AG10803 (cell line): ENCODE measurements at places on chromosomes 5 and 9.

DNA sequence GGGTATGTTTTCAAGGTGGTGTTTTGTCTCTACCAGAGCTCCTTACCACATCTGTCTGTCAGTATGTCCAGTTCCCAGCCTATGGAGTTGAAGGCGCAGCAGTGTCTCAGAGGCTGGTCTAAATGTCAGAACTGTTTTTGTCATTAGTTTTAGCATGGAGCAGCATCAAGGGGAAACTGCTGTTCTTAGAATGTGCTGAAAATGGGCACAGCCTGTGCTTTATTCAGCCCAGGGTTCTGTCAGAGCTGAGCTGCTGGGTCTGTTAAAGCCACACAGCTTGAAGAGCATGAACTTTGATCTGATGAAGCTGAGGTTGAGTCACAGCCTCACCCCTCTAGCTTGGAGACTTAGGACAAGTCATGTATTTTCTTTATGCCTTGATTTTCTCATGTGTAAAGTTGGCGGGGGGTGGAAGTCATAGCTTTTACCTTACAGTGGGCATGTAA, 71.9 kb downstream of the RALGPS1 start:
- DNase-seq, result peak; percentile 4

- DNase-seq, result peak; percentile 81
Observed at GRCh38 chr9:115264313-115264712, 146.4 kb upstream of the TNC start.

DNA sequence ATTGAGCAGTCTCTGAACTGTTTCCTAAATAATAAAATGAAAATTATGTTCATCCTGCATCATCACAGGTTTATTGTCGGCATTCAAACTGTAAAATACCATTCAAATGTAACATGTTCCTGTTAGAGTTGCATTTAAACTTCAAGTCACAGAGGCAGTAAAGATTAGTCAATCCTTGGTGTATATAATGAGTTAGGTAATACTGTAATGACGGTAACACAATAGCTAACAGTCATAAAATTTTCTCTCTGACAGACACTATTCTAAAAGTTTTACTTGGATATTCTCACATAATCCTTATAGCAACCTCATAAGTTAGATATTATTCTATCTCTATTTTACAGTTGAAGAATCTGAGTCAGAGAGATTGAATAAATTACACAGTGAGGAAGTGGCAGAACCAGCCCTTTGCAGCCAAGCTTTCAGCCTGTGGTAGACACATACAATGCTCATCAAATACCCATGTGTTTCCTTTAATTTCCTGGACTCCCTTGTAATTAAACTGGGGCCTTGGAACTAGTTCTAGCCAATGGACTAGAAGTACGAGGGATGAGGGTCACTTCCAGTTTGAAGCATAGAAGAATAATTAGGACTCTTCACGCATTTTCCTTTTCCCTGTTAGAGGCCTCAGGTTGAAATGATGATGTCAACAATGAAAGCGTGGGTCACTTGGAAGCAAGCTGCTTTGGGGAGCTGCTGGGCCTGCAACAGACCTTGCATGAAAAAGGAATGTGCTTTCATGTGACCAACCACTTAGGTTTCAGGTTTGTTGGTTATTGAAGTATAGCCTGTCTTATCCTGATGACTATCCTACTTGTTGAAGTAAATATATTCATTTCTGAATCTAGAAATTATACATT, 12.3 kb upstream of the CAST start:
- DNase-seq, result peak; percentile 27

DNA sequence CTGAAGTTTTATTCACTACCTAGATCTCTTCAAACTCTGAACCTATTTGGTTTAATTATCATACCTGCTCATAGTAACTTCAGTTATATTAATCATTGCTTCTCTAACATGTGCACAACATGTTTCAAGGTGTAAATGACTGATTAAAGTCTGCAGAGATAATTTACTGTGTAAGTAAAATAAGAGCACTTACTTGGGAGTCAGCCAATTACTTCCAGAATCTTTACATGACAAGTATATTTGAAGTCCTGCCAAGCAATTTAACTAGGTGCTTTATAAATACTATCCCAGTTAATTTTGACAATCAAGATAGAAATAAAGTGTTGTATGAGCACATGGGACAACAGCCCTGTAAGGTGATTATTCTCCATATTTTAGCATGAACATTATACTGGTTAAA, 109.9 kb downstream of the RFX3 start:
- DNase-seq, result no peak

DNA sequence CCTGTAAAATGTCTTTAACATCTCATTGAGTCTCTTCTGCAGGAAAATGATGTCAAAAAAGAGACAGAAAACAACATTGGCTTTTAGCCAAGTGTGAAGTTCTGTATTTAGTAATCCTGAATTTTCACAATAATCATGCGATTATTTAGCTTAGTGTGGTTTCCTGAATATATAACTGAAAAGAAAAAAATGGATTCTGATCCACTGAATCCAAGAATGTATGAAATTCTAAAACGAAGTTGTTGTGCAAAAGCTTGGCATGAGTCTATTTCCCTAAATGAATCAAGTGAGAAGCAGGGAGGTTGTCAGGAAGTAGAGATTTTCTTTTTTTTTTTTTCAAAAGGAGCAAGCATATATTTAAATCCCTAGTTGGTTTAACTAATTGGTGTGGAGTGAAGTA, 145.9 kb upstream of the CDH6 start:
- no peak for DNase-seq
